ENCODE measurements at places on chromosomes 6 and 20.

DNA sequence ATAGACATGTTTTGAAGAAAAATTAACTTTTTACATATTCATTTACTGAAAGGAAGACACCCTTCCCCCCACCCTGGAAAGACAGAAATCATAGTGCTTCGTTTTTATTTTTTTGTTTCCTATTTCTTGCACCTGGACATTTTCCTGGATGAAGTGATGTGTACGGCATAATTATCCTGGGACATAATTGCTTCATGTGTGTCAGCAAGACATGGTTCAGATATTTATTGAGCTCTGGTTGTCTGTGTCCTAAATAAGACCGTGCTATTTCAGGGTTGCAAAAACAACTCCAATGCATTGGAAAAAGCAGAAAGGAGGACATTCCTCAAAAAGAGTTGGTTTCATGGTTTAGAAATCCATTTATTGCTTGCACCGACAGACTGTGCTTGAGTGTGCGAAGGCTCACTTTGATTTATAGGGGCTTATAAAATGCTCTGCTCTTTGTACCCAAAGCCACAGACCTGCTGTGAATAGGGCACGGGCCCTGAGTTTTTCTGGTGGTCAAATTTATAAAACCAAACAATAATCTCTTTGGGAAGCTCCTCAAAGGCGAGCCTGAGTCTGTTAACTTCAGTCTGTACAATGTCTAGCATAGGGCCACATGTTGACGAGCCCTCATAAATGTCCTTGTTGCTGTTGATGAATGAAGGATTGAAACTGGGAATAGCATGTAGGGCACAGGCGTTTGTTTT lies 179.5 kb downstream of the SOX4 start:
- no peak for DNase-seq

GRCh38 chr6:18393698-18394097 lies 6.5 kb downstream of the RNF144B start:
- DNase-seq = no peak

DNA sequence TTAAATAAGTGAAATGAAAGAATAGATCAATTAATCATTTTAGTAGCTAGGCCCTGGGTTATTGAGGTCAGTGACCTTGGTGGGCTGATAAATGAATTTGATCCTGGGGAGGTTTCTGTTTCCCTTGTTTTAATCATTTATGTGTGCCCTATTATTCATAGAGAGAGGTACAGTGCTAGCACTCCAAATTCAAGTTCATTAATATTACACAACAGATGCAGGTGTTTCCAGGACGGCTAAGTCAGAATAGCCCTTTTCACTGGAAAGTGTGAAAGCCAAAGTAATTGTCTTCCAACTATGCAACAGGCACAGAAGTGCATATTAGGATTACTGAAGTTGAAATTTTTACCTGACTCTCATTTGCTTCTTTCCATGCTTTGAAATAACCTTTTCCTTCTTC lies 61.7 kb upstream of the SGK1 start:
- DNase-seq = no peak

- no peak for DNase-seq
Observed at GRCh38 chr20:43749734-43750294, 23.0 kb upstream of the GTSF1L start.

DNA sequence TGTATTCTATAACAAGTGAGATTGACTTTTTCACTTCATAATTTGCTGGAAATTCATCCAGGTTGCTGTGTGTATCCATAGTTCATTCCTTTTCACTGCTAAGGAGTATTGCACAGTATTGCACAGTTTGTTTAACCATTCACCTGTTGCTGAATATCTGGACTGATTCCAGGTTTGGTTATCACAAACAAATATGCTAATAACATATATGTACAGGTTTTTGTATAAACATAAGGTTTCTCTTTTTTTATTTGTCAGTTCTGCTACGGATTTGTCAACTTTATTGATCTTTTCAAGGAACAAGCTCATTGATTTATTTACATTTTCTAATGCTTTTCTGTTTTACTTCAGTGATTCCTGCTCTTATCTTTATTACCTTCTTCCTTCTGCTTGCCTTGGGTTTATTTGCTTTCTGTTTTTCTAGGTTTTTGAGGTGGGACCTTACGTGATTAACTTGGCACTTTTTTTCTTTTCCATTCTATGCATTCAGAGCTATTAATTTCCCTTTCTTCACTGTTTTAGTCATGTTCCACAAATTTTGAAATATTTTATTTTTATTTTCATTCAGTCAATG lies 117.0 kb upstream of the OGFRL1 start:
- no peak for DNase-seq

- no peak for DNase-seq
Observed at GRCh38 chr6:141598487-141598886, 534.2 kb upstream of the GJE1 start.

DNA sequence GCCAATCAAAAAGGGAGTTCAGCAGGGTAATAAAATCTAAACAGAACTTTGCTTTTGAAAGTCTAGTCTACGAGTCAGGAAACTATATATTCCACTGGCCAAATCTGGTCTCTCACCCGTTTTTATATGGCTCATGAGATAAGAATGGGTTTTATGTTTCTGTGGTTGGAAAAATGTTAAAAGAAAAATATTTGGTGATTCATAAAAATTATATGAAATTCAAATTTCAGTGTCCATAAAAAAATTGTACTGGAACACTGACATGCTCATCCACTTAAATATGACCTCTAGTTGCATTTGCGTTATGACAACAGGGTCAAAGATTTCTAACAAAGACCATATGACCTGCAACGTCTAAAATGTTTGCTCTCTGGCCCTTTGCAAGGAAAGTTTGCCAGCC lies 22.3 kb upstream of the LAMP5 start:
- no peak for DNase-seq

- DNase-seq = no peak
Observed at GRCh38 chr6:153104220-153104619, 26.9 kb downstream of the RGS17 start.

DNA sequence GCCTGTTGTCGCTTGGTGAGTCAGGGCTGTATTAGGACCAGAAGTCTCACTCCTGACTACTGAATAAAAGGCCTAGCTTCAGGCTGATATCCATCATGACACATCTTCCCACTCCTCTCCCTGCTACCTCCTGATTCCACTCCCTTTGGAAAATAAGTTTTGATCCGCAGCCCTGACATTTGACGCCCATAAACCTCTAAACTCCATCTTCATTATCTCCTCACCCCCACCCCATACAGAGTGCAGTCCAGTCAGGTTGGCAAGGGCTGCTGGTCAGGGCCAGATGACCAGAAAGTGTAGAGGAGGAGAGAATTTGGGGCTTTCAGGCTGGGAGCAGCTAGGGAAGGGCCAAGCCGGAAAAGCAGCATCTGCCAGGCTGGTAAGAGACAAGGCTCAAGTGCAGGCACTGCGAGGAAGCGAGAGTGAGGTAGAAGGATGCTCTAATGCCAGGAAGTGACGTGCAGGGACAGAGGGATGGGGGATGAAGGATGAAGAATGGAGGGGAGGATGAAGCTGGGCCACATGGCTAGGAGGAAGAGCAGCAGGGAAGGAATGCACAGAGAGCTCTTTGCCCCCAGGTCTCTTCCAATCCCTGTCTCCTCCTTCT lies 1.2 kb downstream of the GGT7 start:
- DNase-seq = no peak

GRCh38 chr20:4469910-4470309 lies 251.8 kb upstream of the PRND start:
- no peak for DNase-seq

DNA sequence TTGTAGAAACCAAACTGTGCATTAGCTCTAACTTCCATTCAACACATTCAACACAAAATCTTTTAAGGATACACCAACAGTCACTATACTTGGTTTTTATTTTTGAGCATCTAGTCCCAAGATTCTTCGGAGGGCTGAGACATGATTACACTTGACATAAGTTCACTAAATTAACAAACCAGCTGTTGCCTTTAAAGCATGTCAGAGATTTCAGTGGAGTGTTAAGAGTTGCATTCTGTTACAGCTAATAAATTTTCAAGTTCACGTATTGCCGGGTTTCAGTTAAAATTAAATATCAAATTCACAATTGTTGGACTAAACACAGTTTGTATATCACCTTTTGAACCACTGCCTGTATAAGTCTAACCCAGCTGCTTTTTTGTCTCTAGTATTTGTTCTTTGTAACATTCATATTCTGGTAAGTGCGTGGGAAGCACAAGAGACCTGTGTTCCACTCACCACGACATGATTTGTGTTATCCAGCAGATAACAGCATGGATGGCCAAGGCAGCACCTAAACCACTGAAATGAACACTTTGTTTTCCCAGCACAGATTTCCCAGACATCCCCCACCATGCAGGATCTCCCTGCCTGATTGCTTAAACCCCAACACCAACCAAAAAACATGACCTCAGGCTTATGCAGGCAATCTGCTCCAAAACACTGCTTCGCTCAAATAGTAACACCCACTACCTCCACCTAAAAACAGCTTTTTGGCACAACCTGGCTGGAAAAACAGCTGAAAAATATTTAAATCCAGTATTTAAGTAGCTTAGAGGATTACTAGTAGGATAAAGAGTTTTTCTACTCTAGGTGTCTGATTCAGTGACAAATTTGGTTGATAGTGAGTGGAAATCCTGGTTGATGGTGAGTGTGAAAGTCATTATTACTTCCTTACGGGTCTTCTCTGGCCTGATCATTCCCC lies 286.5 kb upstream of the NT5E start:
- DNase-seq = no peak

All from GM04504 (cell line).